ENCODE measurements at places on chromosomes 5 and 9.

- no peak for DNase-seq
Observed at GRCh38 chr9:19162956-19163355, 35.7 kb upstream of the PLIN2 start.

DNA sequence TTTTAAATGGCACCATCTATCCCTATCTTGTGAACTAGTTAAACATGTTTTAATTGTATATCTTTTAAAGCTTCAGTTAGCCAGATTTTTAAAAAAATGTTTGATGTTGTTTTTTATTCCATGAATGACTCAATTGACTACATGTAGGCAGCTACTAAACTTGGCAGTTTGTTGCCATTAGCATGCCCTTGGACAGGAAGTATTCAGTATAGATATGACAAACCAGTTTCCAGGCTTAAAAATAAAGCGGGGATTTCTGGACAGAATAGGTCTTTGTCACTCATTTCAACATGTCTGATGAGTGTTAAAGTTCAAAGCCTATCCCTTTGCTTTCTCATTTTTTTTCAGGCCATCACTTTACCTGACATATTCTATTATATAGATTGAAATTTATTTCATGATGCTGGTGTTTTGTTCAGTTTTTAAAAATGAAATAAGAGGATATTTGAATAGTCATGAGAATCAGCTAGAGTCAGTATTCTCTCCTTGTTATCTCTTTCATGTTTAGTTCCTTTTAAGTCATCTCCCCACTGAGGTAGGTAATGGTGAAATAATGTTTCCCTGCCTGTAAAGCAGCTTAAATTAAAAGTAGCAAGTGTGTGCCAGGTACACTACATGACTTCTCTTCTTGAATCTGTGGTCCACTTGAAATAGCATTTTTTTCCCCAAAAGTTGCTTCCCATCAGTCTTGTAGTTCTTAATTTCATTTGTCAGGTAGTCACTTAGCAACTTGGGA, 11.9 kb downstream of the TNFAIP8 start:
- DNase-seq: no peak

- no peak for DNase-seq
Observed at GRCh38 chr9:135100241-135100681, 12.8 kb downstream of the OLFM1 start.

DNA sequence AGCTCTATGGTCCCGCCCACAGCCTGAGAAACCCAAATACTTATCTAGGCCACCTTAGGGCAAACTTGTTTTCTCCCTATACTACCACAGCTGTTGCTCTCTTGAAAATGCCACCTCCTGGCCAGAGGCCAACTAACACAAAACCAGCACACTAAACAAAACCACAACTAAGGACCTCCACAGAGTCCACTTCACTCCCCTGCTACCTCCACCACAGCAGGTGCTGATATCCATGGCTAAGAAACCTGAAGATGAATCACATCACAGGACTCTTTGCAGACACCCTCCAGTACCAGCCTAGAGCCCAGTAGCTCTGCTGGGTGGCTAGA, 108.4 kb downstream of the ALDH1A1 start:
- no peak for DNase-seq

DNA sequence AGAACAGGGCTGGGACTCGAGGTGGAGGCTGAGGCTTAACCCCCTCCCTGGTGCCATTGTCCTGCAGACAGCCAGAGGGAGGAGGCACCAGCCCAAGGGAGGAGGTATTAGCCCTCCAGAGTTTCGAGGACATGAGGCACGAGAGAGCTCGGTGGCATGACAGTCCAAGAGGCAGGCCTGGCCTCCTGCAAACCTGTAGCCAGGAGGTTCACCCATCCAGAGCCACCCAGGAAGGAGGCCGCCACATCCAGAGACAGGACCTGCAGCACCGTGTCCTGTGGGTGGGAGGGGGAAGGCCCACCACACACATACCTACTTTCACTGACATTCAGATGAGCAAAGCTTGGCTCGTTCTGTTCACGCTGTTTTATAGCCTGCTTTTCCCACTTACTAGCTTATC, 75.2 kb upstream of the ADAMTS2 start:
- no peak for DNase-seq

GRCh38 chr5:81606150-81606549, 144.7 kb downstream of the SSBP2 start:
- DNase-seq: no peak

- no peak for DNase-seq
Observed at GRCh38 chr5:53501054-53501453, 20.6 kb downstream of the FST start.

GRCh38 chr5:9056046-9056445, 489.8 kb downstream of the SEMA5A start:
- DNase-seq: no peak

DNA sequence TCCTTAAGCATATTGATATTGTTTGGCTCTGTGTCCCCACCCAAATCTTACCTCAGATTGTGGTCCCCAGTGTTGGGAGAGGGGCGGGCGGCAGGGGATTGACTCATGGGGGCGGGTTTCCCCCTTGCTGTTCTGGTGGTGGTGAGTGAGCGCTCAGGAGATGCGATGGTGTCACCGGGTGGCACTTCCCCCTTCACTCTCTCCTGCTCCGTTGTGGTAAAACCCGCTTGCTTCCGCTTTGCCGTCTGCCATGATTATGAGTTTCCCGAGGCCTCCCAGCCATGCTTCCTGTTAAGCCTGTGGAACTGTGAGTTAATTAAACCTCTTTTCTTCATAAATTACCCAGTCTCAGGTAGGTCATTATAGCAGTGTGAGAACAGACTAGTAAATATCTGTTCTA, 229.1 kb downstream of the IRX2 start:
- DNase-seq: no peak

DNA sequence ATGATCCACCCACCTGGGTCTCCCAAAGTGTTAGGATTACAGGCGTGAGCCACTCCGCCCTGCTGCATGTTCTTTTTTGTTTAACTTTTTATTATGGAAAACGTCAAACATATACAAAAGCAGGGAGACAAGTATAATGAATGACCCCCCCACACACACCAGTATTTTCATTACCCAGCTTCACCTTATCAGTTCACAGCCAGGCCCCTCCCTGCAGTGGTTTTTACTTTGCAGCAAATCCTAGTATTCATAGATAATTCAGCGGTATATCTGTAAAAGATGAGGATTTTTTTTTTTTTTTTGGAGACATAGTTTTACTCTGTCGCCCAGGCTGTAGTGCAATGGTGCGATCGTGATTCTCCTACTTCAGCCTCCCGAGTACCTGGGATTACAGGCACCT, 2.3 kb downstream of the POMT1 start:
- DNase-seq: no peak

DNA sequence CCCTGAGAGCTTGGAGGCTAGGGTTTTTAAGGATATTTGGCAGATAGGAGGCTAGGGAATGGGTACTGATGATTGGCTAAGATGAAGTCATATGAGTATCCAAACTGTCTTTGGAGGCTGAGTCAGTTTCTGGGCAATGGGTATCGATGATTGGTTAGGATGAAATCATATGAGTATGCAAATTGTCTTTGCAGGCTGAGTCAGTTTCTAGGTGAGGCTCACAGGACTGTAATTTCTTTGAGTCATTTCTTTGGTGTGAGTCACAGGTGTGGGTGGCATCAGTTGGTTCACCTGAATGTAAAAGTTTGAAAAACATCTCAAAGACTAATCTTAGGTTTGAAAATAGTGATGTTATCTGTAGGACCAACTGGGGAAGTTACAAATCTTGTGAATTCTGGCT, 1068.0 kb downstream of the NR2F1-AS1 start:
- DNase-seq: no peak

DNA sequence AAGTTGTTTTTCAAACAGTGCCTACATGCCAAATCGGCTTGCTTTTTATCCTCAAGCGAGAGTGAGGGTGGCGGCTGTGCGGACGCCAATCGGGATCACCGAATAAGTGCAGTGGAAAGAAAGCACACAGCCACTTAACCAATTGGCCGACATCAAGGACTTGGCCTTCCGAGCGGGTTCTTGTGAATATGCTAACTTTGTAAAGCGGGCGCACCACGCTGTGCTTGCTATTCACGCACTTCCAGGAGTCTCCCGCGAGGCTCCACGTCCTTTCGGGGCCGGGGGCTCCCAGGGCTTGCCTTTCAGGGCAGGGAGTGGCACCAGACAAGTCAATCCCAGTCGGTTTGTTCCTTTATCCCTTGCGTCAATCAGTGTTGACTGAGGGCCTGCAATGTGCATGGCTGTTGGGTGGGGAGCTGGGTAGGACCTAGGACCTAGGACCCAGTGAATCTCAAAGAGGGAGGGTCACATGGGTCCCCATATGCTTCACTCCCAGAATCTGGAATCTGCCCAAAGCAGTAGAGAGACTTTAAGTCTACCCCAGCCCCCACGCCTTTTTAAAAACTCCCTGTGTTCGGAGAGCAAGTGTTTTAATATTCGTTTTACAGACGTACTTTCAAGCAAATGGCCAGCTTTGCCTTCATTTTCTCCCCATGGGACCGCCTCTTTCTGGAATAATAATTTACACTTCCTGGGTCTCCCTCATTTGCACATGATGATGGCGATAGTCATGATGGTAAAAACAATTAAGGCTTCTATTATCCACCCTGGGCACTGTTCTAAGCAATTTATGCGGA, 2.0 kb upstream of the GCNT4 start:
- no peak for DNase-seq

DNA sequence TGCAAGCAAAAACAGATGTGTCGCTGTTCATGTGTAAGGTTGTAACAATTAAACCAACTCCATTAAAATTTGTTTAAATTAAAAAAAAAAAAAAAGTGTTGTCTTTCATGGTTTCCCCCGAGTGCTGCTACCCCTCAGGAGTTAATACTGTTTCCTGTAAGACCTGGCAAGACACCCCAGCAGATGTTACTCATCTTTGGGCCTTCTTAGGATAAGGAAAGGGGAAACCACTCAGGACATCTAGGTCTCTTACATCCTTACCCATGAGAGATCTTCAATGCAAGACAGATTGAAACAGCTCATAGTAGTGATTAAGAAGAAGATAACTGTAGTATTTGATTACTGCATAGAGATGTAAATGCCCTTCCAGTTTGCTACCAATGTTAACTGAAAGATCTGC, 33.5 kb upstream of the F2R start:
- no peak for DNase-seq

DNA sequence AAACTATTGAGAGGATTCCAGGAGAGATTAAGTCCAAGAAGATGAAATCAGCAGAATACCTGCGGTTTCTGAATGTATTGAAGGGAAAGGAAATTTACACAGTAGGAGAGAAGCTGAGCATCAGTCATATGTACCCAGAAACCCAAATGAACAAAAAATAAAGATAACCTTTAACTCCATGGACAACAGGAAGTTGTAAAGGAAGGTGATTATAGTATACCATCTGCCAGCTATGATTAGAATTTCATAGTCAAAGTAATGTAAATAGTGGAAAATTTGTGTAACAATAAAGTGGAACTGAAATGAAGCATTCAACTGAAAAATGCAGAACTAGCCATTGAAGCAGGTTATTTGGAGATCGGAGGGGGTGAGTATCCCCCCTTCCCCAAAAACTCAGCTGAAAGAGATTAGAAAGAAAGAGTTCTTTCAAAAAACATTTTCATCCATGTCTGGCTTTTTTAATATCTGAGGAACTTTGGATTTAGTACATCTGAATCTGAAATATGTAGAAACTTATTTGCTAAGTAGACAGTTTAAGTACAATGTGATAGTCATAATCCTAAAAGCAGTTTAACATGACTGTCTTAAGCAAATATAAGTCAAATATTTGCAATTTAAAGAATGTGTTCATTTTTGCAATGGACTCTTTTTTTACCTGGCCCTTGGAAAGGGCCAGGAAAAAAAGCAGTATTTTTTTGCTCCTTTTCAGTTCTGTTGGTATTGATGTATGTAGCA, 58.4 kb downstream of the APC start:
- no peak for DNase-seq

- DNase-seq: no peak
Observed at GRCh38 chr9:34332076-34332964, 3.0 kb downstream of the NUDT2 start.

DNA sequence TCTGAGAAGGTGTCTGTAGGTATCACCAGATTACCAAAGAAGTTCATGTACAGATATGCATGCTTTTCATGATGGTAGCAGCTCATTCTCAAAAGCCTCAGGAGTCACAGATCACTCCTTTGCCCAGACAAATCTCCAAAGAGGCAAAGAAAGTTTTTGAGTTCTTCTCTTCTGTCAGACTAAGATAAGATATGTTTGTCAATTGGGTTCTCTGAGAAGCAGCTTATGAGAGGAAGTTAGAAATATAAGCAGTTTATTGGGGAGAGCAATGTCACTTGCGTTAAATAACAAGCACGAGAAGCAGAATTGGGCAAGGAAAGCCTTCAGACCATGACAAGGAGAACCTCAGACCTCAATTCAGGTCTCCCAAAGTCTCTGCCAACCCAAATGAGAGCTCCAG, 219.2 kb upstream of the KLF4 start:
- DNase-seq: no peak

DNA sequence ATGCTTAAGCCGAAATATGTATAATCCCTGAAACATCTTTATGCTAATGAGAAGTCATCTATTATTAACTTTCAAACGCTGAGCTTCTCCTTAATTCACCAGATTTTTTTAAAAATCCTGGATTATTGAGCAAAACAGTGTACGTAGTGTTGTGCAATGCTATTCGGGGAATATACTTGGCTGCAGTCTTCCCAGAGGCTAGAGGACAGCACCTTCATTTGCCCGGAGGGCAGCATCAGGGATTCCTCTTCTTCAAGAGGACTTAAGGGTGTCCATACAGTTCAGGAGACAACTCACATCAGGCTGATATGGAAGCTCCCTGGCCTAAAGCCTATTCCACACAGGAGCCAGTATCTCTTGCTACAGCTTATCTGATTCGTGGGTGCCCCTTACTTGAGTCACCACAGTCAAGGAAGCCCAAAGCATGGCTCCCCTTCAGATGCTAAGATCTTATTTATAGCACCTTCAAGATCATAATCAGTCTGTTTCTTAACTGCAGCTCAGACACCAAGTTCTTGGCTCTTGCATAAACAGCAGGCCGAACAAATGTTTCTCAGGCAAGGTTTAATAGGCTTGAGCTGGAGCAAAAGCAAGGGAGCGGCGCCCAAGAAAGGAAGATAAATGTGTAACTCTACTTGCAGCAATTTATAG, 29.4 kb downstream of the NUTM2F start:
- no peak for DNase-seq

GRCh38 chr5:79241535-79241979, 5.6 kb downstream of the JMY start:
- DNase-seq: no peak

- no peak for DNase-seq
Observed at GRCh38 chr9:6218099-6218502, 2.5 kb downstream of the IL33 start.

GRCh38 chr5:42889311-42889933, 77.7 kb upstream of the SELENOP start:
- peak; percentile 54 for DNase-seq
